Left cardiac atrium (tissue), 4 donors: ENCODE measurements at places on chromosomes 6 and 20.

DNA sequence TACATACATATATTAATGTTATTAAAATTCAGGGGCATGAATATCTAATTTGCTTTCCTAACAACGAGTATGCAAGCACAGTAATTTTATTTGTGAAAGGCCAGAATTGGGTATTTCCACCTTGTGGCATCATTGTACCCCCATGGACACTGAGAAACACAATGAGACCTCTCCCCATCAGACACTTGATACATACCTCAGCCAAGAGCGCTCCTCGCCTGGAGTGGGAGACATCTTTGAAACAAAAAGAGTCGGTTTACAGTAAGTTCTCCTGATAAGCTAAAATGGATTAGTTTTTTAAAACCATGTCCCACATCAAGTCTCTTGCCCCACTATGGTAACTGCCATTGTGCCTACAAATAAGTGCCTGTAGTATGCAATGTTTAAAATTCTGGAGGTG is 2.1 kb downstream of the CNR1 start:
- no peak for DNase-seq

DNA sequence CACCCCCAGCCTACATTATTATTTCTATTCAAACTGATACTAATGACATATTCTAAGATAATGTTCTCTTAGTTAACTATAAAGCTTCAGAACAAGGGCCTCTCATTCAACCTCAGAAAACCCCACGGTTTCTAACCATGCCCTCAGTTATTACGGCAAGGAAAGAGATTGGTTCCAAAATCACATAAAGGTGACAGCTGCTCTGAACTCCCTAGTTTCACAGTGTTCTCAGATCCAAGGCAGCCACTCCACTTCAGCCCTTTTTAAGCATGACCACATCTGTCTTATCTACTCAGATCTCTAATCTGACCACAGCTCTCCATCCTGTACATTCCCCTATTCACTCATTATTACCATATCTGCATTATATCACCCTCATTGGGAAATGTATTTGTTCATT is 98.8 kb upstream of the CEP85L start:
- DNase-seq = no peak

DNA sequence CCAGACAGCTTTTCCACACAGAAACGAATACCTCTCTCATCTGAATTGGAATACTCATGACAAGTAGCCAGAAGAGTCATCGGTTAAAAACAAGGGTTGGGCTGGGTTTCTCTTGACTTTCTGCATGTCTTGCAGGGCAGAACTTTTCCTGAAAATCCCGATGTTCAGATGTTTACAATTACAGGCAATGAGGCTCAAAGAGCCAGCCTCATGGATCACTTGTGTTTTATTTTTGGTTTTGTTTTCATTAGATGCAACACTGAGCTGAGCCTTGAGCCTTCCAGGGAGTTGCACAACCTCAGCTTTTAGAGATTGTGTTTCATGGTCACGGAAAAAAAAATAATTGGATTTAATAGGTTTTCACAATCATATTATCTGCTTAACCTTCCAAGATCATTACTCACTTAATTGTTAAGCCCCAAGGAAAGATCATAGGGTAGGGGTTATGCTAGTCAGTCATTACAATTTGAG is 288.1 kb upstream of the PRDM1 start:
- no peak for DNase-seq

GRCh38 chr20:7029019-7029418 is 261.5 kb downstream of the BMP2 start:
- no peak for DNase-seq

DNA sequence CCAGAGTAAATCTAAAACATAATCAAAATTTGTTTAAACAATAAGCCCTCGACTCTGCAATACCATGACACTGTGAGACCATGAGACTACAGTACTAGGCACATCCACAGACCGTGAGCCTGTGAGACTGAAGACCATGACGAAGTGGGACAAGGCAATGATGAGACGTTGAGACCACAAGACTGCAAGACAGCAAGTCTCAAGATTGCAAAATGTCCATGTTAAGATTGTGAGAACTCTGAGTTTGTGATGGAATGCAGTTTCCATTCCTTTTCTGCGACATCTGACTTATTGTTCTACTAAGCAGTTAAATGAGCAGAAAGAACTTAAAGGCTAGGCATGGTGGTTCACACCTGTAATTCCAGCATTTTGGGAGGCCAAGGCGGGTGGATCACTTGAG is 102.1 kb upstream of the PHACTR1 start:
- no peak for DNase-seq

- DNase-seq = no peak
These were observed 149.8 kb upstream of the AKAP12 start for GRCh38 chr6:151089978-151090377.

- DNase-seq = no peak
These were observed 32.1 kb upstream of the BMP6 start for GRCh38 chr6:7693827-7694226.

DNA sequence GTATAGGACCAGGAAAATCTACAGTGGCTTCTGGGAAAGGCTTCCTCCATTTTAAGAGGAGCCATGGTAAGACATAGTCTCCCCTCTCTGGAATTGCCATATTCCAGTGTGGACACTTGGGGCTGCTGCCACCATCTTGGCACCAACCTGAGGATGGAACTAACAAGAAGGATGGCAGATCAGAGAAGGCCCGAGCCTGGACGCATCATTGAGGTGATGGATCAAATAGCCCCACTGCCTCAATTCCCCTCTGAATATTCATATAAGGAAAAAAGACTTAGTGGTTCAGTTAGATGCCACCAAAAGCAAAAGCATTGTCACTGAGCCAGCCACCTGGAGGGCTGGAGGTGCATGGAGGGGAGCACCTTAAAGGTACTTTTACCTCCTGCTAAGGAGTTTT is 25.9 kb downstream of the PLAGL2 start:
- no peak for DNase-seq
